ENCODE measurements at places on chromosomes 7 and 10. TPM values are rescaled to one million over a fixed set of nuclear protein-coding genes. Genes with fewer than 3 reads are reported as not detected.

The METTL27 gene
- total RNA-seq: 2.1 TPM

The PHKG1 gene
- total RNA-seq: not detected

The ARL4A gene
- 34.6 TPM for total RNA-seq

The TCERG1L gene
- total RNA-seq: 1.9 TPM

The CYP17A1 gene
- total RNA-seq: not detected

The PLCE1 gene
- total RNA-seq: 0.84 TPM

The CCDC3 gene
- total RNA-seq: 25.8 TPM

The CPN1 gene
- not detected for total RNA-seq

The UPP1 gene
- 54.2 TPM for total RNA-seq

The PPP3CB gene
- 29.2 TPM for total RNA-seq

The PON1 gene
- 1.00 TPM for total RNA-seq

The PLPP4 gene
- 44.1 TPM for total RNA-seq

GRCh38 chr10:515674-516073 is 173.8 kb downstream of the DIP2C start:
- no peak for DNase-seq

- DNase-seq: no peak
Measured at GRCh38 chr10:114357515-114357996, 46.7 kb downstream of the AFAP1L2 start.

- DNase-seq: peak; percentile 67
Measured at GRCh38 chr7:105890290-105890997, 14.0 kb upstream of the ATXN7L1 start.

DNA sequence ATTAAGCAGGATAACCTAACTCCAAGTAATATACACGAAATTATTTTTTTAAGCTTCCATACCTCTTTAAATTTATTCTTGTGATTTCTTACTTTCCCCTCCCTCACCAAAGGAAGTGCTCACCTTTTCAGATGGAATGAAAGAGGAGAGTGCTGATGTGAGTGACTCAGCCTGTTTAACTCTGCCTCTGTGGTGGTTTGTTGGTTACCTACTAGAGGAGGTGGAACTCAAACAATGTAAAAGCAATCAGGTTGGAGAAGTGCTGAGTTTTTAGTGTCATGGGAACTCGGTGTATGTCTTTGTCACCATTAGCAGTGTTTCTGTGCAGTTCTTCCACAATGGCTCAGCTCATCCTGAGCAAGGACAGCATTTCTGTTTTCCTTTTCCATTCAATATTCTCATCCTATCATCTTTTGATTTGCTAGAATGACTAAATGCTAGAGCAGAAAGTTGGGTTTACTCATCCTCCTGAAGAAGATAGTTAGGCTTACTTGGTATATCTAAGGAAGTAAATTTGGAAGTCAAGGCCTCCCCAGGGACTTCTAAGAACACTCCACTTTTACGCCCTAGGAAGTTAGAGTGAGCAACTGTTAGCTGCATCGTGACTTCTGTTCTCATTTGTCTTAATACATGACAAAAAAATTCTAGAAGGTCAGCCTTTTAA is 6.0 kb downstream of the ADD3 start:
- DNase-seq: no peak

- no peak for DNase-seq
Measured at GRCh38 chr7:100400041-100400440, 26.8 kb downstream of the PILRA start.

GRCh38 chr7:124062171-124062570 is 29.3 kb upstream of the TMEM229A start:
- no peak for DNase-seq

- DNase-seq: no peak
Measured at GRCh38 chr7:70406950-70407209, 725.1 kb upstream of the GALNT17 start.

DNA sequence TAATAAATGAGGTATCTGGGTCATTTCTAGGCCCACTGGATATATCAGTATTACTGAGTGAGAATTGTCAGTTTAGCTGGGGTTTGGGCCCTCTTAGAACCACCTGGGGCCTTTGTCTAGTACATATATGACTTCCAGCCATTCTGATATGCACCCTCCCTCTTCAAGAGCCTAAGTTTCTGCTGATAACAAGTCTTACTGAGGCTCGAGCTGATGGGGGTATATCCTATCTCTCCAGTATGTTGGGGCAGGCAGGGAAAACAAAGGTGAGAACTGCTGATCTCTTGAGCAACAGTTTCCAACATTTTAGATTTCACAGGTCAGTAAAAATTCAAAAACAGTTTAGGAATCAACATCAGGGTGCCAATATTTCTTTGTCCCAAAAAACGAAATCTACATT is 10.8 kb upstream of the ZNRF2 start:
- DNase-seq: no peak

DNA sequence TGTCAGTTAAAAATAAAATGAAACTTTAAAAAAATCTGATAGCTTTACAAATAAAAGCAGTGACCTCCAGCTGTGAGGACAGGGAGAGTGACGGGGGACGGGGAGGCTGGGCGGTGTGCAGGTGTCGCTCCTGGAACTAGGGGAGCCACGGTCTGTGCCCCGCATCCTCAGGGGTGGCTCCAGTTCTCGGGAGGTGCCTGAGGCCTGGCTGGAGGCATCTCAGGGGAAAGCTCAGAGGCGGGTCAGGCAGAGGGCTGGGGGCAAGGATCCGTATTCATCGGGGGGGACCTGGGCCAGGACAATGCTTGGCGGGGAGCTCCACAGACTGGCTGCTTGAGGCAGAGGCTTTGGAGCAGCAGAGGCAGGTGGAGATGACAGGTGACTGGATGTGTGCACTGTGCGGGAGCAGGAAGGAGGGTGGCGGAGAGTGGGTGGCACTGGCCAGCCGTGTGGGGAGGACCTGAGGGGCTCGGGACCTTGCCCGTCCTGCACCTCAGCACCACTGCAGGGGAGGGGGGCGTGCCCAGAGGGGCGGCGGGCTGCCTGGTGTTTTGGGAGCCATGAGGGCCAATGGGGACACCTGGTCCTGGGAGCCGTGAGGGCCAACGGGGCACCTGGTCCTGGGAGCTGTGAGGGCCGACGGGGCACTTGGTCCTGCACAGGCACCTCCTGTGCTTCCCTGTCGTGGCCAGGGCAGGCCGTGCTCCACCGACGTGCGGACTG is 13.2 kb downstream of the PWWP2B start:
- no peak for DNase-seq

- DNase-seq: peak; percentile 61
Measured at GRCh38 chr7:2632733-2633537, 1.1 kb downstream of the TTYH3 start.

Data from astrocyte (in vitro differentiated cells and primary cell).